T-helper 17 cell (primary cell): ENCODE measurements at places on chromosomes 5 and 9. TPM values are rescaled to one million over a fixed set of nuclear protein-coding genes. Genes with fewer than 3 reads are reported as not detected.

SEMA6A gene
- total RNA-seq = not detected

- DNase-seq = no peak
Observed at GRCh38 chr5:172172912-172173563, 15.0 kb downstream of the STK10 start.

DNA sequence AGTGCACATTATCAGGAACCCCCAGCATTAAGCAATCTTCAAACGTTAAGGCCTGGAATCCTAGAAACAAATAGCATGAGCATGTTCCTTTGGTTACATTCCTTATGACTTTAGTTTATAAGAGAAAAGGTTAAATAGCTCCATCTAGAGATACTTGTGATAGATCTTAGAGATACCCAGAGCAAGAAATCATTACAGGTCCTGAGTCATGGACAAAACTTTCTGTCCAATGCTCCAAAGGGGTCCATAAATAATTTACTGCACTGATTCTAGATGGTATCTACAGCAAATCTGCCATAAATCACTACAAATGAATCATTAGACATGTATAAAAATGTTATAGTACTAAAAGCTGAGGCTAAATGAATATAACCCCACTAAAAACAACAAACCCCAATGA is 139.6 kb downstream of the HTR1A start:
- no peak for DNase-seq

- no peak for DNase-seq
Observed at GRCh38 chr5:40413743-40414142, 266.0 kb upstream of the PTGER4 start.

GRCh38 chr9:135253305-135254004 is 166.0 kb downstream of the OLFM1 start:
- no peak for DNase-seq

PITX1 gene
- not detected for total RNA-seq

COQ4 gene
- 35.8 TPM for total RNA-seq

CD14 gene
- total RNA-seq = 1.4 TPM

- no peak for DNase-seq
Observed at GRCh38 chr9:5493679-5494511, 16.4 kb upstream of the PDCD1LG2 start.

GRCh38 chr5:137442660-137443059 is 56.5 kb downstream of the SPOCK1 start:
- DNase-seq = no peak

DNA sequence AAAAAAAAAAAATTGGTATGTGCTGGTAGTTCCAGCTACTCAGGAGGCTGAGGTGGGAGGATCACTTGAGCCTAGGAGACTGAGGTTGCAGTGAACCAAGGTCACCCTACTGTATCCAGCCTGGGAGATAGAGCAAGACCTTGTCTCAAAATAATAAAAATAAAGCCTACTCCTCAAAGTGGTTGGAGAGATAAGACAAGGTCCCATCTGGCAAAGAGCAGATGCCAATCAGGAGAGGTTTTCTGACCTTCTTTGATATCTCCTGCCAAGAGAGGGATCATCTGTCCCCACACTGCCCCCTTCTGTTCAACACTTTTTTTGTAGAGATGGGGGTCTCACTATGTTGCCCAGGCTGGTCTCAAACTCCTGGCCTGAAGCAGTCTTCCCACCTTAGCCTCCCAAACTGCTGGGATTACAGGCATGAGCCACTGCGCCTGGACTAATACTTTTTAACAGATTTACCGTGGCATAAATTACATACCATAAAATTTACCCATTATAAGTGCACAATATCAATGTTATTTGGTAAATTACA is 64.7 kb downstream of the SH3PXD2B start:
- DNase-seq = no peak

ZFP62 gene
- total RNA-seq = 18.9 TPM

GRCh38 chr5:10849278-10849677 is 88.2 kb upstream of the DAP start:
- no peak for DNase-seq

DNA sequence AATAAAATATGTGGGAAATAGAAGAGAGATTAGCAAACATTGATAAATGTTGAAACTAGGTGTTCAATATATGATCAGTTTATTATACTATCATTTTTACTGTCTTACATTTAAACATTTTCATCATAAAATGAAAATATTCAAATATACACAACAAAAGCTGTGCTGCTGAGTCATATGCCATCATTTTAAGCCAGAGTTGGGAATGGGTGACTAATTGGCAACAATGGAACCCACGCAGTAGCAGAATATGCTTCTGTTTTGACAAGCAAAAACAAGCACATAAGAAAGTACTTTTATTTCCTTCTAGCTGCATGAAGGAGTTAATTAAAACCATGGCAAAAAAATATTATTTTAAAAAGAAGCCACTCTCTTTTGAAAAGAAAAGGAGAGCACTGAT is 340.0 kb upstream of the EDIL3 start:
- no peak for DNase-seq

- DNase-seq = no peak
Observed at GRCh38 chr5:150553911-150554310, 46.0 kb downstream of the NDST1 start.

MAP1B gene
- total RNA-seq = 0.05 TPM

AOPEP gene
- total RNA-seq = 12.4 TPM

DNA sequence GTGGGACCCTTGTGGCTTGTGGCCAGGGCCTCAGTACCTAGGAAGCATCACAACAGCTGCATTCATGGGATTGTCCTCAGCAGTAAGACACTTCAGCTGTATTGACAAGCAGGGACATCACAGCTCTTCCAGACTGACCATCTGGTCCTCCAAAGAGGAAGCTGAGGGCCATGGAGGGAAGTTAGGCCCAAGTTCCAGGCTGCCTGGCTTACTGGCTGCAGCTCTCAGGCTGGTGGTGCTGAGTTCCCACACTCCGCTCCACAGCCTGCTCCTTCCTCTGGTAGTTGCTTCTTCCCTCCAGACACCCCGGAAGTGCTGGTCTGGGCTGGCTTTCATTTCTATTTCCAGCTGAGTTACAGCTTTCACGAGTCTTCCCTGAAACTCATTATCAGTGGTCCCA is 5.7 kb upstream of the STING1 start:
- DNase-seq = no peak

ANKRD18A gene
- 22.3 TPM for total RNA-seq

- DNase-seq = no peak
Observed at GRCh38 chr9:129323999-129324553, 146.0 kb upstream of the IER5L start.

- no peak for DNase-seq
Observed at GRCh38 chr9:96875461-96876142, 21.3 kb upstream of the ZNF782 start.

WHRN gene
- 18.2 TPM for total RNA-seq

EGFL7 gene
- total RNA-seq = not detected

DNA sequence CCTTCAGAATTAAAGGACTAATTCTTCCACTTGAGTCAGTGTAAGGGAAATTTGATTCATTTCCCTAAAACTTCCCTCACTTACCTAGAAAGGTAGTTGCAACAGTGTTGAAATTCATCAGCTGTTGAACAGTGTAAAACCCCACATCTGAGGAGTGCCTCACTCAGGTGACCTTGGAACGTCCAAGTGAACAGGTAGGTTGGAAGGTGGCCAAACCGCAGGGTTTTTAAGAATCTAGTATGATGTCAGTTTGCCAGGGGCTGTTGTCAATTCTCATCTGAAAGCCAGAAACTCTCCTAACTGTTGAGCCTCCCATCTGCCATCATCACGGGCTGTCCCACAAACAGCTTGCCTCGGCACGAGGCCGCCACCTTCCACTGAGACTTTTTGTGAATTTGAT is 105.7 kb downstream of the TMEM174 start:
- DNase-seq = no peak

- no peak for DNase-seq
Observed at GRCh38 chr5:100860407-100860806, 42.7 kb downstream of the ST8SIA4 start.

DNA sequence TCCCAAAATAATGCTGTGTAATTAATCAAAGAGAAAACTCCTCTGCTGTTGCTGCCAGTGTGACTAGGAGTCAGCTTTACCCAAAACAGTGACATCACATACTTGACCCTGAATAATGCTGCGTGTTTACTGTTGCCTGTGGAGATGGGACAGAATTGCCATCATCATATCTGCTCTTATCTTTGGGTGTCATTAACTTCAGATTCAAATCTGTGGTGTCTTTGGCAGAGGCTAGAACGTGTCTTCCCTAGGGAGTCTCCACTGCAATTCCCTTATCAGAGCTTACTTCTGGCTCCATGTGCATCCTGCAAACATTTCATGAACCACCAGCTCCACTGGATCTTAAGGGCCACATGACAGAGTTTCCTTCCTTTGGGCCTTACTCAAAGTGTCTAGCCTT is 88.9 kb upstream of the MRPS30 start:
- no peak for DNase-seq

SUSD1 gene
- total RNA-seq = 23.7 TPM

NSMF gene
- 41.5 TPM for total RNA-seq

PTPA gene
- 49.8 TPM for total RNA-seq

DNA sequence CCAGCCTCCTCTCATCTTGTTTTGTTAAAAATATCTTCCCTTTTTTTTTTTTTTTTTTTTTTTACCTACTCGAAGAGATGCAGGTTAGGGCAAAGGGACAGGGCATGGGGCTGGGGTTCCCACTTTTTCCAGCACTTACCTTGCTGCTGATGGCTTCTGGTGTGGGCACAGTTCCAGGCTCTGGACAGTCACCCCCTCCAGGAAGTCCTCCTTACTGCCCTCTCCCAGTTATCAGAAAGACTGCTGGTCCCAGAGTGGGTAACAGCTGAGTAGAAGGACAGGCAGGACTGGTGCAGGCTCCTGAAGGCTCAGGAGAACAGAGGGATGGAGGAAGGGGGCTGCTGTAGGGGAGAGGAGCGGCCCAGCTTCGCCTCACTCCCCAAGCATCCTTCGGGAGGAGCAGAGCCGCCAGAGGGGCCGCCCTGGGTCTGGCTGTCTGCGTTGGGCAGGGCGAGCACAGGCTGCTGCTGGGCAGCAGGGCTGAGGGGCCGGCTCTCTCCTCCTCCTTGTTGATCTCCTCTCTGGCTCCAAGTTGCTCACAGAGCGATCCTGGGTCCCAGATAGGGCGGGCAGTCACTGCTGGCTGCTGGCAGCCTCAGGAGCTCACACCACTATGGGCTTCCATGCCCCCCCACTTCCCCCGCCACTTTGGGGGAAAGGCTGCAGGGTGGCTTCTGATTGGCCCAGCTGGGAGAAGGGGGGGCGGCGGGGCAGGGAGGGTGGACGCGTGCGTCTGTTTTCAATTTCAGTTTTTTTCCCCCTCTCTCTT is at the start of gene PDGFRB:
Gene PDGFRB, minus strand, starts transcription at position 588 of the 769 bp plus-strand sequence. CDS start 18,798 bp downstream, outside the sequence.
- DNase-seq = no peak

GRCh38 chr5:180119031-180119902 is 47.7 kb upstream of the RNF130 start:
- no peak for DNase-seq

SIMC1 gene
- 22.6 TPM for total RNA-seq

DNA sequence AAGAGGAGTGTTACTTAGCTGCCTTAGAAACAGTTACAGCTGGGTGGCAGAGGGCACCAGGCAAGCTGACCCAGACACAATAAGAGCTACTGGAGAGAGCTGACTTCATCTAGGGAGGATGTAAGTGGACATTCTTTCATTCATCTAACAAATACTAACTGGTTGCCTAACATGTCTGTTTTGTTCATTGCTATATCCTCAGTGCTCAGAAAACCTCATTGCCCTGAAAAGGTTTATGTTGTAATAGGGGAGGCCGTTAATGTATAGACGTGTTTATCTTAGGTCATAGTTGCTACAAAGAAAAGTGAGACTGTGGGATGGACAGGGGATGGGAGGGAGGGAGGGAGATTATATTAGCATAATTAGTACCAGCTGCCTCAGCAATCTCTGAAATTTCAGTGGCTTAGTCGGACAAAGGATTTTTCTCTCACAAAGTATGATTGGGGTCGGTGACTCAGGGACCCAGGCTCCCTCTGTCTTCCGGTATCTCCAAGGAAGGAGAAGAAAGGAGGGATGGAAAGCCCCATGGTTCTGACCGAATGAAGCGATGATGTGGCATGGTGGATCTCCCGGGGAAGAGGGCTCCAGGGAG is 2.6 kb upstream of the SNX18 start:
- DNase-seq = no peak

GRCh38 chr5:73642344-73642743 is 16.3 kb downstream of the ARHGEF28 start:
- no peak for DNase-seq

- DNase-seq = no peak
Observed at GRCh38 chr5:40317023-40317422, 362.7 kb upstream of the PTGER4 start.

DNA sequence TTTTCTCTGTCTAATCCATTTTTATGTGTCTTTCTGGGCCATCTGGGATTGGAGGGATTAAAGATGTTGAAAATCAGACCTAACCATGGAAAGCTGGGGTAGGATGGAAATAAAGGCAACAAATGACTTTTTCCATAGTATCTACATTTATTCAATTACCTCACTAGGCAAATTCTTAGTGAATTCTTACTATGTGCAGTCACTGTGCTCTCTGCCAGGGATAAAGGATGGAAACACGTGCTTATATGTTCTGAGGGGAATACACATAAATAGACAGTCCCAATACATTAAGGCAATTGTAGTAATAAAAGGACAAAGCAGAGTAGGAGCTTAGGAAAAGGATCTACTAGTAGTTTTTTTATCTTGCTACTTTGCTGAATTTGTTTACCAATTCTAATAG is 214.2 kb downstream of the PRR16 start:
- no peak for DNase-seq

DNA sequence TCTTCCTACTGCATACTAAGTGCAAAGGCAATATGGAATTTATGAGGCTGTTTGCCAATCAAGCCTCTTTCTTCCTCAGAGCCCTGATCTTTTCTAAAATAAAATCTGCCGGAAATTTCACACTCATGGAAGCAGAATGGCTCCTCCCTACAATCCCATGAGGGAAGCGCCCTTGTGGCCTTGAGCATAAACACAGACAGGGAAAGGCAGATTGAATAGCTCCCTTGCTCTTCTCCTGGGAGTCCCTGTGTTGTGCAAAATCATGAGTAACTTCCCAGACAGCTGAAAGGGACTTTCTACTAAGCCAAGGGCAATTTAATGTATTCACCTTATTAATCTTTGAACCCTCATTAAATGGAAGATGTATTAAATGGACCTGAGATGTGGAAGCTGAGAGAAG is 226.1 kb upstream of the PIK3R1 start:
- DNase-seq = no peak

GRCh38 chr9:69324549-69325401 is at the start of gene ENTREP1:
Gene ENTREP1, plus strand, starts transcription at chr9:69325215. Its CDS starts 95 bp downstream, at chr9:69325310.
- DNase-seq = no peak

SELENOP gene
- 0.70 TPM for total RNA-seq

- no peak for DNase-seq
Observed at GRCh38 chr5:114467729-114468128, 105.9 kb downstream of the KCNN2 start.

DNA sequence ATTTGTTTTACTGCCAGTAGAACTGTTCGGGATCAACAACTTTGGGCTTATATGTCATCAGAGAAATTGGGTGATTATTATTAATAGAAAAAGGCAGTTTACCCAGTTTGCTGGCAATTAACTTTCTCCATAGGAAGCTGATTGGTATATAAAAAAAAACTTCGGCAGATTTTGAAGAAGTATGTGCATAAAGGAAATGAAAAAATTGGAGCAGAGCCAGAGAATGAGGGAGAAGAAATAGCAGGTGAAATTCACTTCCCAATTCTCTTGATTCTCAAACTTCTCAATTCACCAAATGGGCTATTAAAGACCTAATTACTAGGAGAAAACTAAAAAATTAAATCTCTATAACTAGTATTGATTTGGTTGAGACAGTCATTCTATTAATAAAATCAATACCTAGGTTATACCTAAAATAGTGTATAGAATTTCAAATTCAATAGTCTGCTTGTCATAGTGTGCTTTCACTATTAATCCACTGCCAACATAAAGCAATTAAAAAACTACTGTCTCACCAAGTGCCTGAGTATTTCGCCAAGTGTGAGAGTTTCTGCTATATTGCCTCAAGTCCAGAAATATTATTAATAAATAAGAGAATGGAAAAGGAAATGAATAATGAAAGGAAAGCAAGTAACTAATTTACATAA is 47.5 kb downstream of the STX17 start:
- DNase-seq = no peak
